A549 treated with GW870086 at 1 μM for 4 hours (cell line): ENCODE measurements at places on chromosomes 1 and 21. TPM values are rescaled to one million over a fixed set of nuclear protein-coding genes. Genes with fewer than 3 reads are reported as not detected.

Gene IGSF3
- total RNA-seq = 14.4 to 21.3 TPM (median 19.2 TPM) in 5 replicates

Gene A3GALT2
- not detected in 5 replicates for total RNA-seq

Gene RPTN
- not detected in 5 replicates for total RNA-seq

Gene ROR1
- 8.3 to 12.3 TPM (median 10.7 TPM) in 5 replicates for total RNA-seq

Gene OR14C36
- total RNA-seq = not detected in 5 replicates

Gene ERRFI1
- total RNA-seq = 126 to 161 TPM (median 153 TPM) in 5 replicates

Gene SLC1A7
- total RNA-seq = 0.05 TPM in 1 of 5 replicates, not detected in the others

Gene GPR3
- 0.85 to 2.1 TPM (median 1.9 TPM) in 5 replicates for total RNA-seq

Gene RCOR3
- 19.5 to 22.3 TPM (median 21.9 TPM) in 5 replicates for total RNA-seq

Gene OR6N1
- not detected in 5 replicates for total RNA-seq

Gene HAO2
- not detected in 5 replicates for total RNA-seq

Gene S100A10
- 2,300 to 2,794 TPM (median 2,546 TPM) in 5 replicates for total RNA-seq

Gene GJA8
- total RNA-seq = not detected in 5 replicates

Gene SOD1
- total RNA-seq = 369 to 415 TPM (median 380 TPM) in 5 replicates
